ENCODE measurements at places on chromosomes 5 and 9. TPM values are rescaled to one million over a fixed set of nuclear protein-coding genes. Genes with fewer than 3 reads are reported as not detected.
A peak's percentile ranks its signal among the peaks of the same experiment; 100 is the strongest.

The UTP15 gene
- 23.7 TPM for total RNA-seq

DNA sequence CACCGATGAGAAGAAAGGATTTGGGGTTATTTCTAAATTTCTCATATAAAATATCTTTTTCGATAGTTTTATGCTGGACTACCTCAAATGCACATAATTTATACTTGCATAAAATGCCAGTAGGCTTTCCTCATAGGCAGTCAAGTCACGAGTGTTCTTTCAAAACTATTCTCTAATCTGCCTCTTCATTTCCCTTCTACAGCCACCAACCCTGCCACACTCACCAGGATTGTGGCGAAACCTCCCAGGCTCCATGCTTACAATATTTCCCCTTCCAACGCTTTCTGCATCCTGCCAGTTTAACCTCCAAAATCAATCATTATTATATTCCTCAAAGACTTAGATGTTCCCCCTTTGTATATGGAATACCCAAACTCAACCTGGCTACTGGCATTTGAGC lies 65.4 kb downstream of the FRMD3 start:
- H3K36me3 ChIP-seq = no peaks in the 10 kb centered on the region
- no peak overlapping the region for H3K4me3 ChIP-seq
- no peak overlapping the region for H3K27ac ChIP-seq
- H3K27me3 ChIP-seq = no peaks in the 10 kb centered on the region
- H3K4me1 ChIP-seq = peaks cover 6% of the 10 kb centered on the region

The IPO11 gene
- total RNA-seq = 24.9 TPM

DNA sequence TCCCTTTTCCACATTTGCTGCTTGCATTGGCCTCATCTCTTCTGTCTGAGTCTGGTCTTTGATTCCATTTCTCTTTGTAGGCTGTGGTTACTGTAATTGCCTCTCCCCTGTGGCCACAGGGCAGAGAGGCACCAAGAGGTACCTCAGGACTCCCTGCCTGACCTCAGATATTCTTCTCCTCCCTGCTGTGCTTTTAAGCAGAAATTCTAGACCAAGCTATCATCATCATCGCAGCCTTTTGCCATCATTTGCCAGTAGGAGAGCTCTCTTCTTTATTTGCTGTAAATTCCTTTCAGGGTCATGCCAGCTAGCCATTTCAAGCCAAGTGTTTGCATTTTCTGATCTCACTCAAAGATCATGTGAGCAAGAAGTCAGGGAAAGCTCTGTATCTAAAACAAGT lies 369.6 kb downstream of the ICE1 start:
- no peaks in the 10 kb centered on the region for H3K4me1 ChIP-seq
- DNase-seq = no peak
- H3K27me3 ChIP-seq = no peaks in the 10 kb centered on the region
- H3K36me3 ChIP-seq = no peaks in the 10 kb centered on the region
- no peak overlapping the region for H3K4me3 ChIP-seq

DNA sequence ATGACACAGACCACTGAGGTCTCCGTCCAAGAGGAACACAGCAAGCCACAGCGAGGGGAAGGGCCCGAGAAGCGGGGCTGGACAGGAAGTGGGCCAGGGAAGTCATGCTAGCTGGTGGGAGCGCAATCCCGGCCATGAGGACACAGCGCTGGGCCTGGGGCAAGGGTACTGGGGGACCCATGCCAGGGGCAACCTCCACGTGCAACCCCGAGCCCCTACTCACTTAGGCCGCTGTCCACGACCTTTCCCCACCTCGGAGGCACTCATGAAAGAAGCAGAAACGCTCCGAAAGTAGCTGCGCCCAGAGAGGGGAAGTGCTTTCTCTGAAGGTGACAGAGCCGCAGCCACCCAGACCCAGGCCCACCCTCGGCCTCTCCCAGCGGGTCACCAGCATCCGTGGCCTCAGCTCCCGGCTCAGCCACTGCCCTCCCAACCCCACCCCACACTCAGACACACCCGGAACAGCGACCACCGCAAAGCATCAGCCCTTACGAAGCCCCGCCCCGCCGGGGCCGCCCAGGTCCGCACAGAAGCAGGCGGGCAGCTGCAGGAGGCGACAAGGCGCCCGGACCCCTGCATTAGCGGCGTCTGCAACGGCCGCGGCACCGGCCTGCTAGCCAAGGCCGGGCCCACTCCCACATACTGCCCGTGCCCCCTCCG lies 782 bp downstream of the BICD2 start:
- DNase-seq = no peak
- H3K4me3 ChIP-seq = peak overlapping the region; percentile 94
- peaks cover 12% of the 10 kb centered on the region for H3K4me1 ChIP-seq
- no peaks in the 10 kb centered on the region for H3K36me3 ChIP-seq

DNA sequence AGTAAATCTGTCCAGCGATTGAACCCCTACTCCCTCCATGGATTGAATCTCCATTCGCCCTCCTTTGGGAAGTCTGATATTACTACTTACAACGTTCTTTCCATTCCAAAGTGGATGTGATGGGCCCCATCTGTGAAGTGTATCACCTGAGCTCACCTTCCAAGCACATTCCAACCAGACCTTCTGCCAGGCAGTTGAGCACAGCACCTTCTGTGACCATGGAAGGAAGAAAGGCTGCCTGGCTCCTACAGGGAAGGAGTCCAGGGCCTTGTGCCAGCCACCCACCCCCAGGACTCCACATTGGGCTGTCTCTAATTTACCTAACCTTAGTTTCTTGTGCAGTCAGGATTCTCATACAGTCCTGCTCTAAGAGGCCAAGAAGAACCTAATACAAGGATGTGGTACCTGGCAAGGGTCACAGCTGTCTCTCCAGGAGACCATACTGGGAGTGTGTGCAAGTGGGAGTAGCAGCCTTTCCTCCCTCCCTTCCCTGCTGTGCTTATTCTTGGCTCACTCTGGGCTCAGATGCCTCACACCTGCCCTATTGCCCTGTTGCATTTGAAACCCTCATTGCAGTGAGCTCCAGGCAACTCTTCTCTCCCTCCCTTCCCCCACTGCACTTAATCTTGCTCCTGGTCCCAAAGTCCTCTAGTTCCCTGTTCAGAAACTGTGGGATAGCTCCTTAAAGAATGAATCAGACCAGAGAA lies 116.1 kb downstream of the NRG2 start:
- no peak overlapping the region for H3K27ac ChIP-seq
- H3K36me3 ChIP-seq = no peaks in the 10 kb centered on the region

- DNase-seq = no peak
- no peak overlapping the region for H3K27ac ChIP-seq
- H3K4me3 ChIP-seq = peak overlapping the region; percentile 44
- peaks cover 30% of the 10 kb centered on the region for H3K27me3 ChIP-seq
- peaks cover 11% of the 10 kb centered on the region for H3K4me1 ChIP-seq
- H3K36me3 ChIP-seq = no peaks in the 10 kb centered on the region
Measured at GRCh38 chr9:38622288-38622674, 1.9 kb upstream of the ANKRD18A start.

GRCh38 chr5:73454379-73455036 lies 5.9 kb upstream of the FOXD1 start:
- no peak for DNase-seq
- no peak overlapping the region for H3K4me3 ChIP-seq

The RAPGEF6 gene
- 14.9 TPM for total RNA-seq

GRCh38 chr5:77321793-77322394 lies 111.4 kb downstream of the PDE8B start:
- H3K27me3 ChIP-seq = no peaks in the 10 kb centered on the region
- DNase-seq = no peak
- H3K36me3 ChIP-seq = no peaks in the 10 kb centered on the region
- H3K27ac ChIP-seq = no peak overlapping the region

DNA sequence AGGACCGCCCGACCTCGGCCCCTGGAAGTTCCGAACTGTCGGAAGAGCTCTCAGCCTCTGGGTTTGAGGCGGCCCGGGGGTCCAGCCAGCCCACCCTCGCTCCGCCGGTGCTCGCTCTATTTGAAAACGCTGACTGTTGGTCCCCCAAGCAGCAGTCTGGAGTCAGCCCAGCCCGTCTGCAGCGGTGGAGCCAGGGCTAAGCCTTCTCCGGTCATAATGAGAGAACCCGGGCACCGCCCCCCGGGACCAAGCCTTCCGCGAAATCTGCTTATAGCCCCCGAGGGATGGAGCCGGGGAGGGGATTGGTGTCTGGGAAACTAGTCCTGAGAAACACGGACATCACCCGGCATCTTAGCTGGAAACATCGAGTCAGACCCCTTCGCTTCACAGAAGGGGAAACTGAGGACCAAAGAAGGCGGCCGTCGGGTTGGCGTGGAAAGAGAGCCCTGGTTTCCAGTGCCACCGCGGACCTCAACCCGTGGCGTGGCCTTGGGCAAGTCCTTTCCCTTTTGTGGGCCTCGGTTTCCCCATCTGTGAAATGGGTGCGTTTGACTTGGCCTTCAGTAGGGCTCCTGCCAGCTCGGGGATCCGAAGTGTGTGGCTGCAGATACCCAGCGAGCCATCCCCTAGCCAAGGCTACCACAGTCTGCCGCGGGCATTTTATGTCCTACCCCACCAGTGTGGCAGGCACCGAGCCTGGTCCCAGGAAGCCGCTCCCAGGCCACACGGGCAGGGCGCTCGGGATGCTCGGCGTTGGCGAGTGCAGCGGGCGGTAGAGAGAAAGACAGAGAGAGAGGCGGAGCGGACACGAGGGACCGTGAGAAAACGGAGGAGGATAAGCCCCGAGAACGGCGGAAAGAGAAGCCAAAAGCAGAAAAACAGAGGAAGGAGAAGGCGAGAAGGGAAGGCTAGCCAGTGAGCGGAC lies 857 bp downstream of the ADAM19 start:
- H3K4me1 ChIP-seq = peaks cover 48% of the 10 kb centered on the region
- peak overlapping the region; percentile 98 for H3K4me3 ChIP-seq
- DNase-seq = peak; percentile 30

The PLCXD3 gene
- 0.55 TPM for total RNA-seq

- H3K36me3 ChIP-seq = no peaks in the 10 kb centered on the region
- no peak overlapping the region for H3K27ac ChIP-seq
- no peak overlapping the region for H3K4me3 ChIP-seq
- no peaks in the 10 kb centered on the region for H3K27me3 ChIP-seq
Measured at GRCh38 chr9:129547063-129547462, 73.8 kb downstream of the C9orf50 start.

DNA sequence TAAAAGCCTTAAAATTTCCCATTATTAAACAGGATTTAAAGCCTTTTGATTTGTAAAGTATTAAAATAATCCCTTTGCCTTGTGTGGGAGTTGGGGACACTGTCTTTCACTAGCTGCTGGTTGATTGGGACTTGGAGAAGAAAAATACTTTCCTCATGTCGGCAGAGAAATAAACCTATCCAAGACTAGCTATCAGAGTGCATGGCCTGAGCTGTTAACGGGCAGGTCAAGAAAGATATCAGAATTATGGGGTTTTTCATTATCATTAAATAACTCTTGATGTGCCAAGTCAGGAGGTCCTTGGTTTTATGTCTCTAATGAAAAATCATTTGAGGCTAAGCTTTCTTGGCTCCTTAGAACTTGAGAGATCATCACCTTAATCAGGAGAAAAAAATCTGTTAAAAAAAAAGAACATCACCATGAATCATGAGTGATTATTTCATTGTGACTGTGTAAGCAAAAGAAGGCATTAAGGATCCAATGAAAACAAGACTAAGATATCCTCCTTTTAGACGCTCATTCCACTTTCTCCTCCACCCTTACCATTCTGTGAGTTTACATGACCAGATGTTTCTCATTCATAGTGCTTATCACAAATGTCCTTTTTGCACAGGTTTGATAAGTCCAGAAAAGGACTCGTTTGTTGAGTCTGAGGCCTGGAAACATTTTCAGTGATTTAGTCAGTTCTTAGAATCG lies 140.4 kb upstream of the EGFLAM start:
- H3K27ac ChIP-seq = no peak overlapping the region
- H3K4me1 ChIP-seq = no peaks in the 10 kb centered on the region
- peak; percentile 1 for DNase-seq

The KIF24 gene
- total RNA-seq = 0.86 TPM

The GRIN1 gene
- not detected for total RNA-seq

DNA sequence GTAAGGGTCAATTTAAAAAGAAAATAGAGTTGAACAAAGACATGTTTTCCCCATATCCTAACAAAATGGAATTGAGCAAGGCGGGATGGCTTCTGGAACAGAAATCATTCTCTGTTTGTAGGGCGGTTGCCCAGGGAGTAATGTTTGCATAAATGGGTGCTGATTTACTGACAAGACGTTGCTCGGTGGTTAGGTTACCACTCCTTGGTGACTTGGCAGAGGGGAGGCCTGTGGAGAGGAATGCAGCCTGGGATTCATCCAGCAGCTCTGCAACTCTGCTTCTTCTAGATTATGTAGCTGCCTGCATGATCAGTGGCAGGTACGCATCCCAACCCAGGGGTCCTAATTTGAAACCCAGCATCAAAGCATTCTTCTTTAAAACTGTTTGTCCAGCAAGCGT lies 200.2 kb downstream of the CFAP90 start:
- H3K4me1 ChIP-seq = no peaks in the 10 kb centered on the region
- DNase-seq = peak; percentile 36
- H3K36me3 ChIP-seq = no peaks in the 10 kb centered on the region
- H3K27ac ChIP-seq = no peak overlapping the region
- no peak overlapping the region for H3K4me3 ChIP-seq

GRCh38 chr5:57779383-57780223 lies 297.0 kb upstream of the ACTBL2 start:
- no peak overlapping the region for H3K4me3 ChIP-seq
- H3K36me3 ChIP-seq = no peaks in the 10 kb centered on the region
- H3K27me3 ChIP-seq = no peaks in the 10 kb centered on the region
- peak overlapping the region; percentile 35 for H3K27ac ChIP-seq
- DNase-seq = peak; percentile 62
- H3K4me1 ChIP-seq = peaks cover 15% of the 10 kb centered on the region
